ENCODE measurements at places on chromosomes 7 and 10. TPM values are rescaled to one million over a fixed set of nuclear protein-coding genes. Genes with fewer than 3 reads are reported as not detected.

Gene LRRN3
- 2.0 TPM for total RNA-seq

Gene SLC18A3
- not detected for total RNA-seq

Gene CCSER2
- 70.3 TPM for total RNA-seq

Gene PSD
- not detected for total RNA-seq

Gene LRRC17
- 1.2 TPM for total RNA-seq

Gene MARCHF5
- total RNA-seq: 52.7 TPM

Gene SLC13A1
- not detected for total RNA-seq

Gene SPDYE8
- not detected for total RNA-seq

Gene AKR1C1
- 593 TPM for total RNA-seq

Gene CH25H
- total RNA-seq: 4.8 TPM

Gene ASAH2
- 2.4 TPM for total RNA-seq

Gene CHRM2
- not detected for total RNA-seq

Gene CPN1
- total RNA-seq: not detected

Gene NPY4R2
- total RNA-seq: 0.29 TPM

Gene ADARB2
- total RNA-seq: 0.06 TPM

Gene NUDT5
- 52.2 TPM for total RNA-seq

Gene SGCE
- 58.1 TPM for total RNA-seq

Gene SLC16A12
- total RNA-seq: 0.22 TPM

Gene ABCC2
- 2.8 TPM for total RNA-seq

Gene C10orf90
- 3.9 TPM for total RNA-seq

Gene GFRA1
- total RNA-seq: 18.3 TPM

Gene BEND7
- 26.8 TPM for total RNA-seq

Gene MAD1L1
- total RNA-seq: 32.2 TPM

Gene CYCS
- 107 TPM for total RNA-seq

Gene COX15
- total RNA-seq: 33.8 TPM

Gene FRG2B
- not detected for total RNA-seq

Gene OPALIN
- total RNA-seq: not detected

Gene GRM3
- not detected for total RNA-seq

Gene LEP
- 784 TPM for total RNA-seq

Gene MCM10
- total RNA-seq: 1.2 TPM

Gene AP4M1
- 7.5 TPM for total RNA-seq

Gene PRLHR
- total RNA-seq: not detected

Gene FAM131B
- 1.8 TPM for total RNA-seq

Gene ANKRD61
- total RNA-seq: 0.45 TPM

Gene SFTPA1
- total RNA-seq: not detected

Gene MET
- total RNA-seq: 18.4 TPM

Gene PITRM1
- total RNA-seq: 110 TPM

Gene SRGN
- total RNA-seq: 404 TPM

Gene SEC61G
- 96.2 TPM for total RNA-seq

Gene ZPBP
- not detected for total RNA-seq

Gene HOXA10
- total RNA-seq: 19.7 TPM

Gene DDC
- total RNA-seq: 1.0 TPM

Gene GIMAP1
- total RNA-seq: 4.4 TPM

Gene STARD3NL
- 37.1 TPM for total RNA-seq

Gene ANKRD30A
- total RNA-seq: 3.5 TPM

Gene IL2RA
- total RNA-seq: 2.4 TPM

Gene CADPS2
- total RNA-seq: 9.7 TPM

Gene RBP3
- not detected for total RNA-seq

Gene FBXL13
- total RNA-seq: 0.55 TPM

Gene CD36
- total RNA-seq: 2,225 TPM

Gene ZNF239
- 5.5 TPM for total RNA-seq

Gene CDK6
- total RNA-seq: 17.1 TPM

Gene SP8
- total RNA-seq: not detected

Gene ANKRD1
- 1.6 TPM for total RNA-seq

Gene CUZD1
- 0.51 TPM for total RNA-seq

Gene C7orf57
- total RNA-seq: not detected

Gene RARRES2
- 210 TPM for total RNA-seq

Measured in mesenteric fat pad (tissue), 1 donor.